ENCODE measurements at places on chromosomes 5 and 9. TPM values are rescaled to one million over a fixed set of nuclear protein-coding genes. Genes with fewer than 3 reads are reported as not detected.

GRCh38 chr9:133449760-133450159 is 10.0 kb upstream of the CACFD1 start:
- no peaks in the 10 kb centered on the region for H3K36me3 ChIP-seq
- no peak overlapping the region for H3K4me3 ChIP-seq
- H3K27me3 ChIP-seq: no peaks in the 10 kb centered on the region

- H3K27ac ChIP-seq: no peak overlapping the region
- H3K36me3 ChIP-seq: no peaks in the 10 kb centered on the region
- H3K27me3 ChIP-seq: no peaks in the 10 kb centered on the region
- H3K4me3 ChIP-seq: no peak overlapping the region
- peaks cover 31% of the 10 kb centered on the region for H3K4me1 ChIP-seq
- DNase-seq: no peak
Measured at GRCh38 chr9:129250786-129251185, 72.7 kb upstream of the IER5L start.

GRCh38 chr5:133890776-133891280 is 77.6 kb downstream of the C5orf15 start:
- DNase-seq: no peak
- H3K36me3 ChIP-seq: no peaks in the 10 kb centered on the region
- H3K4me3 ChIP-seq: no peak overlapping the region
- peaks cover 7% of the 10 kb centered on the region for H3K4me1 ChIP-seq
- H3K27me3 ChIP-seq: no peaks in the 10 kb centered on the region

DNA sequence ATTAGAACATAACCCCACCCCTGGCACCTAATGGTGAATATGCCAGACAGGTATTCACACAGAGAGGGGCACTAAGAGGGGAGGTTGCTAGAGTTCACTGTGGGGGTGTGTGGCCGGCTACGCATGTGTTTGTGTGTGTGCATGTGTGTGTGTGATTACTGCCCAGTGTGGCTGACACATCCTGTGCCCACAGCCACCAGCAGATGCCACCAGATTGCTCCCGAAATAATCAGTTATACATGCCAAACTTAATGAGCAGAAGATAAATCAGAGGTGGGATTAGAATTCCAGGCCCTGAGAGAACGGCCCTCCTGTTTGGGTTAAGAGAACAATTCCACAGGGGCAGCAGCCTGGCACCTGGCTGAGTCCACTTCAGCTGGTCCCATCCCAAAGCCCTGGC is 91.8 kb upstream of the TBCA start:
- no peaks in the 10 kb centered on the region for H3K36me3 ChIP-seq
- H3K27me3 ChIP-seq: no peaks in the 10 kb centered on the region
- H3K27ac ChIP-seq: no peak overlapping the region

DNA sequence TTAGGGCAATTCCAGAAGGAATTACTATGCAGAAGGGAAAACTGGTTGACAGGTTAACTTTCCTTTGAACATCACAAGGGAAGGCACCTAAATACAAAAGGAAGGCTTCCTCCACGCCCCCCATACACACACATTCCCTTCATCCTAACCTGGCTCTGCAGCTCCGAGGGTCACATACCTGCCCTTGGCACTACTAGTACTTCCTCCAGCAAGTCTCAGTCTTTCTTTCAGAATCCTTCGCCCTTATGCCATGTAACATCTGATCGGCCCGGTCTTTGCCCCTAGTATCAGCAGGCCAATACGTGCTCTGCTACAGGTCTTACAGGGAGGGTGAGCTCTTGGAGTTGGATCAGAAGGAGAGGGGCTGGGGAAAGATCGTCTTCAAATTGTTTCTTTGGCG is 1.6 kb upstream of the MARCHF6 start:
- no peak for DNase-seq
- H3K27ac ChIP-seq: peak overlapping the region; percentile 98
- no peaks in the 10 kb centered on the region for H3K36me3 ChIP-seq

DNA sequence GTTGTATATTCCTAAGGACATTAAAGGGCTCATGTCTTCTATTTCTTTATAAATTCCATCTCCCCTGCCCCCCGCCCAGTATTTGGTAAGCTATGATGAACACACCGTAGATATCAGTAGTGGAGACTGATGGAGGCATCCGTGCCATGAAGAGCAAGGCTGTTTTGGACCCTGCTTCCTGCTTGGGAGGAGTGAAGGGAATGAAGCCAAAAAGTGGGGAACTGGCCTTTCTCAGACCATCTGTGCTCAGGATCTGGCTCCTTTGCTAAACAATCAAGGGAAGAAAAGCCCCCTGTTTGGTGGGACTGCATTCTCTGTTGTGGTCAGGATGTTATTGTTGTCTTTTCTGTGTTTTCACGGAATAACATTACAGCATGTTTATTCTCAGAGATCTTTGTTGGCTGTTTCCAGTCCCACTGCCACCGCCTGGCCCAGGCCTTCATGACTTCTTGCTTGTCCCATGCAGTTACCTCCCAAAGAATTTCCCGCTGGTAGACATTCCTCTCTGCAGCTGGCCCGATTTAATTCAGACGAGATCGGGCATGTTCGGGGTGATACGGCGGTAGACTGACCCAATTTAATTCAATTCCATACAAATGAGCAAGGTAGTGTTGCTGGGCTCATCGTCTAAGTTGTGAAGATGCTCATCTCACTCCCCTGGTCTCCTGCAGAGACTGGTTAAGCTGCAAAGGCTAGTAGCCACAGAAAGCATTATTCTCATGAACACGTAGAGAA is 31.4 kb upstream of the ANKH start:
- no peaks in the 10 kb centered on the region for H3K27me3 ChIP-seq
- no peaks in the 10 kb centered on the region for H3K36me3 ChIP-seq
- DNase-seq: no peak
- no peaks in the 10 kb centered on the region for H3K4me1 ChIP-seq
- peak overlapping the region; percentile 6 for H3K27ac ChIP-seq
- no peak overlapping the region for H3K4me3 ChIP-seq

DNA sequence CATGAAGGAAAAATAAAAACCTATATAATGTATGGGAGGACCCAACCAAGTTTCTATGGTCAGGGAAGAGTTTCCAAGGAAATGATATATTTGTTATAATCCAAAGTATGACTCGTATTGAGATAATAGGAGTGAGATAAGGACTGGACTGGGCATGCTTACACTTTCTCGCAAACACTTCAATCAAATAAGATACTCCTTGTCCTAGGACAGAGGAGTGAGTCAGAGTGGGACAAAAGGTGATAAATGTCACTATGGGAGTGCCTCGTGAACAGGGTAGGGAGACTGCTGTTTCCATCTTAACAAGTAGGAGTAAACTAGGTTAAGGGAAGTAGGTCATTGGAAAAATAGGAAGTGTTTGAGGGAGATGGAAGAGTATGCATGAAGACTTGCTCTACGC is 47.2 kb downstream of the MACIR start:
- H3K4me3 ChIP-seq: no peak overlapping the region
- H3K4me1 ChIP-seq: no peaks in the 10 kb centered on the region
- DNase-seq: no peak

GRCh38 chr5:149117970-149118369 is 23.3 kb upstream of the ABLIM3 start:
- H3K27ac ChIP-seq: no peak overlapping the region
- no peaks in the 10 kb centered on the region for H3K36me3 ChIP-seq
- DNase-seq: no peak

GRCh38 chr9:76810377-76810957 is 46.2 kb downstream of the PCA3 start:
- no peak overlapping the region for H3K27ac ChIP-seq
- H3K4me3 ChIP-seq: no peak overlapping the region
- no peaks in the 10 kb centered on the region for H3K36me3 ChIP-seq
- H3K27me3 ChIP-seq: no peaks in the 10 kb centered on the region
- no peaks in the 10 kb centered on the region for H3K4me1 ChIP-seq

- H3K27ac ChIP-seq: no peak overlapping the region
- H3K36me3 ChIP-seq: no peaks in the 10 kb centered on the region
- peaks cover 39% of the 10 kb centered on the region for H3K4me1 ChIP-seq
- H3K27me3 ChIP-seq: no peaks in the 10 kb centered on the region
- DNase-seq: no peak
Measured at GRCh38 chr9:85943757-85944430, 2.9 kb downstream of the NAA35 start.

DNA sequence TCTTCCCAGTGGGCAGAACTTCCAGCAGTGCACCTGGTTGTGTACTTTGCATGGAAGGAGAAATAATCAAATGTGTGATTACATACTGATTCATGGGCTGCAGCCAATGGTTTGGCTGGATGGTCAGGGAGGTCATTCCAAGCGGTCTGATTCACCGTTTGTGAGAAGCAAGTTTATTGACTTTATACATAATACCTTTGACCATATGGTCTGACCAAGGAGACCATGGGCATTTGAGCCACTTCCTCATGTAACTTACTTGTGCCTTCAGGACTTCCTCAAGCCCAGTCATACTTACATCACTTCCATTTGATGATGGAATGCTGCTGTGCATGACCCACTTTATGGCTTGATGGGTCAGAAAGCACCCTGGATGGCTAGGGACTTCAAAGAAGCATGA is 41.1 kb downstream of the DAP start:
- no peak for DNase-seq
- no peak overlapping the region for H3K27ac ChIP-seq
- no peaks in the 10 kb centered on the region for H3K27me3 ChIP-seq
- H3K4me3 ChIP-seq: no peak overlapping the region
- no peaks in the 10 kb centered on the region for H3K4me1 ChIP-seq

GRCh38 chr5:86546582-86546981 is 71.2 kb upstream of the COX7C start:
- H3K4me1 ChIP-seq: no peaks in the 10 kb centered on the region
- no peak overlapping the region for H3K4me3 ChIP-seq
- H3K36me3 ChIP-seq: no peaks in the 10 kb centered on the region

DNA sequence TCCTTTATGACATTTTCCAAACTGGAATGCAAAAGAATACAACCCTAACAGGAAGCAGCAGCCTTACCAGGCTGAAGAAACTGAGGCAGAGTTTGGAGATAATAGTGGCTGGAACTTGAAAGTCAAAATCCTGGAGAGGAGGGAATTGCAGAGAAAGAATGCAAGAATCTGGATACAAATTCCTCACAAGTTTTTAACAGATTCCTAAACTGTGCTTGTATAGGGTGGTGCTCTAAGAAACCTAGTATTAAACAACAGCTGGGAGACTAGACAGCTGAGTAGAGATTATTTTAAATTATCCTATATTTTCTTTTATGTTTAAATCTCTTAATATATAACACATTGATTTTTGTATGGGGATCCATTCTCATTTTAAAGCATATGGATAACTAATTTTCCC is 30.7 kb downstream of the INVS start:
- H3K27ac ChIP-seq: no peak overlapping the region
- H3K36me3 ChIP-seq: peaks cover 29% of the 10 kb centered on the region
- DNase-seq: no peak
- no peak overlapping the region for H3K4me3 ChIP-seq

- H3K4me1 ChIP-seq: peaks cover 55% of the 10 kb centered on the region
- H3K36me3 ChIP-seq: no peaks in the 10 kb centered on the region
- H3K4me3 ChIP-seq: no peak overlapping the region
Measured at GRCh38 chr5:154365823-154366222, 80.0 kb upstream of the SAP30L start.

DNA sequence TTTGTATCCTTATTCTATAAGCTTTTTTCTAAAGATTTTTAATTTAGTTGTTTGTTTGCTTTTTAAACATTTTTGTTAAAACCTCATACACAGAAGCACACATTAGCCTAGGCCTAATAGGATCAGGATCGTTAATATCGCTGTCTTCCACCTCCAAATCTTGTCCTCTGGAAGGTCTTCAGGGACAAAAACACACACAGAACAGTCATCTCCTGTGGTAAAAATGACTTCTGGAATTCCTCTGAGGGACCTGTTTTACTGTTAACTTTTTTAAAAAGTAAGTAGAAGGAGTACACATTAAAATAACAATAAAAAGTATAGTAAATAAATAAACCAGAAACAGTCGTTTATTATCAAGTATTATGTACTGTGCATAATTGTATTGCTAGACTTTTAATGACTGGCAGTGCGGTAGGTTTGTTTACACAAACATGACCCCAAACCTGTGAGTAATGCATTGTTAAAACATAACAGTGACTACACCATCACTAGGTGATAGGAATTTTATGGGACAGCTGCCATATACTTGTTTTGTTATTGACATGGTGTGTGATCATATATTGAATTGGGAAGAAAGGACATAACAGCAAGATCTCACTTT is 109.6 kb downstream of the ZCCHC7 start:
- H3K4me3 ChIP-seq: no peak overlapping the region
- H3K36me3 ChIP-seq: no peaks in the 10 kb centered on the region
- H3K27me3 ChIP-seq: no peaks in the 10 kb centered on the region
- H3K27ac ChIP-seq: no peak overlapping the region

- no peak overlapping the region for H3K27ac ChIP-seq
- no peaks in the 10 kb centered on the region for H3K4me1 ChIP-seq
- H3K4me3 ChIP-seq: no peak overlapping the region
Measured at GRCh38 chr9:124501771-124502320, 5.4 kb downstream of the NR5A1 start.

DNA sequence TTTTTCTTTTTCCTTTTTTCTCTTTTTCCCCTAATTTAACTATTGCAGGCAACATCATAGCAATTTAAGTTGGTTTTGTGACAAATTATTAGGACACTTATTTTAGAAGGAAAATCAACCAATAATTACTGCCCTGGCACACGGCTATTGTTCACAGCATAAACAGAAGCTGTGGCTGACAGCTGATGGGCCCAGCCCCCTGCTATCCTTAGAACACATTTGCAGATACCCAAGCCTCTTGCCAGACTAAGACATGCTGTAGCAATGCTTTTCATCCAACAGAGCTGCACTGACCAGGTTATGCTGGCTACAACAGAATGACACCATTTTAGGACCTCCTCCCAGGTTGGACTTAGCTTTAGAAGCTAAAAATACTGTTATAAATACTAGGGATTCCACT is 852.7 kb upstream of the DMAC1 start:
- no peak overlapping the region for H3K27ac ChIP-seq
- no peak overlapping the region for H3K4me3 ChIP-seq
- no peaks in the 10 kb centered on the region for H3K27me3 ChIP-seq
- H3K36me3 ChIP-seq: no peaks in the 10 kb centered on the region
- H3K4me1 ChIP-seq: peaks cover 12% of the 10 kb centered on the region
- no peak for DNase-seq

DNA sequence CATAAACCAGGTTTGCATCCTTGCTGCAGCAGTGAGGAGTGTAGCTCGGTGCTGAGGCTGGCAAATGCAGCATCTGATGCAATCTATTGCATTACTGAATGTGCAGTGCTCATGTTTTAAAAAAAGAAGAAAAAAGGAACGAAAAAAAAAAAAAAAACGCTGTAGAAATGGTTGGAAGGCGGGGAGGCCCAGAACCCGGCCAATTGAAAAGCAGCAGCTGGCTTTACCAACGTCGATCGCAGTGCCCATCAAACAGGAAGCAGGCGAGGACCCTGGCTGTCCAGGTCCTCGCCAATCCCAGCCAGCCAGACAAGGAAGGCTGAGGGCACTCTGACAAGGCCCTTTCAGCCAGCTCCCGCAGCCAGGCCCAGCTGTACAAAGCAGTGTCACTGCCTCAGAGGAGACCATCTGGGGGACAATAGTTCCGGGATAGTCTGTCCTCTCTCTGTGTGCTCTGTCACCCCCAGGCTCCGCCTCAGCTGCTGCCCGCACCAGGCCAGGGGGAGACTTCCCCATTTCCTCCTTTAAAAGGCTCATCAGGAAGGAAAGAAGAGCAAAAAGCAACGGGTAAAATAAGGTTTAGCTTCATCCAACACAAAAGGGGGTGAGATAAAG is 21.8 kb upstream of the CPEB4 start:
- H3K27ac ChIP-seq: no peak overlapping the region
- H3K4me3 ChIP-seq: no peak overlapping the region
- H3K4me1 ChIP-seq: no peaks in the 10 kb centered on the region
- no peaks in the 10 kb centered on the region for H3K27me3 ChIP-seq

The TAF11L10 gene
- total RNA-seq: not detected

The SHOC1 gene
- total RNA-seq: not detected

The AMACR gene
- 6.6 TPM for total RNA-seq

The DRD1 gene
- total RNA-seq: not detected

The ARL14EPL gene
- total RNA-seq: not detected
